ENCODE measurements at places on chromosomes 1 and 21.
A peak's percentile ranks its signal among the peaks of the same experiment; 100 is the strongest.

DNA sequence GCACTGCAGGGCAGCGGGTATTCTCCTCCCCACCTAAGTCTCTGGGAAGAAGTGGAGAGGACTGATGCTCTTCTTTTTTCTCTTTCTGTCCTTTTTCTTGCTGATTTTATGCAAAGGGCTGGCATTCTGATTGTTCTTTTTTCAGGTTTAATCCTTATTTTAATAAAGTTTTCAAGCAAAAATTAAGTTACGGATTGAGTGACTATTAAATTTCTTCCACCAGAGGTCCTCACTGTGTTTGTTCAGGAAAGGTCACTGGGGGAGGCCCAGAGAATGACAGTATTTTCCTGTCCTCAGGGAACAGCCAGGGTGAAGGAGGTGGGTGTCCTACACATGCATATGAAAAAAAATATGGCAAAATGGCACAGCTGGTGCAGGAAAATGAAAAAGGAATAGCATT is 4.4 kb upstream of the ELF3 start:
- DNase-seq, result no peak

GRCh38 chr1:162391790-162392563 is 10.4 kb downstream of the C1orf226 start:
- DNase-seq, result peak; percentile 60

DNA sequence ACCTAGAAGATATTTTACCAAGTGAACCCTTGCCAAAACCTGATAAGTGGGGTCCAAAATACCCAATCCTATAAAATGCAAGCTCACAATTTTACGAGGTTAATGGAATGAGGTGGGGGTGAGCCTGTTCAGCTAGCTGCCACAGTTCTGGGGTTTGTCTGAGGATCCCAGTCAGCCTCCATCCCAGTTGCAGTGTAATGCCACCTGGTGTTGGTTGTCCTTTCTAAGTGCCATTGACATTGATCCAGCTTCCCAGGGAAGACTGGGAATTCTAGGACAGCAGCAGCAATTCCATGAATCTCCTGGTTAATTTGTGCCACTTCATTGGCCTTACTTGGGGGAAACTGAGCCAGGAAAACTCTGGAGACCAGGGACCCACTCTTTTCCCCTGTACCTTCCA is 298.3 kb downstream of the RWDD3 start:
- DNase-seq, result no peak

DNA sequence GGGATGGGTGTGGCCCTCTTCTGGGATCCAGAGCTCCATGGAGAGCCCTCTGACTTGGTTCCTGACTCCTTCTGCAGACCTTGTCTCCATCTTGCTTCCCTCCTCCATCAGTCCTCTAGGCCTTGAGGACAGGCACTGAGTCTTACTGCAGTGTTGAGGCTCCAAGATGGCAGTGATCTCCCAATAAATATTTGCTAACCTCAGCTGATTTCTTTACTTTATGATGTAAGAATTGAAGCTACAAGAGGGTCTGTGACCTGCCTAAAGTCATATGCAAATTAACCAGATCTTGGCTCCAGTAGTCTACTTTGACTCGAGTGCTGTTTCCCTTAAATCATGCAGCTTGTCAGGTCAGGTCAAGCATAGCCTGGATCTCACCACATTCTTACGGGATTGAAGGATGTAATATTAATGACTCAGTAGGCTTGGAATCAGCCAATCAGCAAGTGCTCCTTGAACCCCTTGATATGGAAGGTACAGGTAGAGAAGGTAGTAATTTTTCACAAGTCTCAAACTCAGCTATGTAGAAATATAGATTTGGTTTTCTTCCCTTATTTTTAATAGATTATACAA is 93.0 kb downstream of the CLIC6 start:
- no peak for DNase-seq

- no peak for DNase-seq
These were observed 30.7 kb downstream of the ADAM30 start for GRCh38 chr1:119865627-119866026.

DNA sequence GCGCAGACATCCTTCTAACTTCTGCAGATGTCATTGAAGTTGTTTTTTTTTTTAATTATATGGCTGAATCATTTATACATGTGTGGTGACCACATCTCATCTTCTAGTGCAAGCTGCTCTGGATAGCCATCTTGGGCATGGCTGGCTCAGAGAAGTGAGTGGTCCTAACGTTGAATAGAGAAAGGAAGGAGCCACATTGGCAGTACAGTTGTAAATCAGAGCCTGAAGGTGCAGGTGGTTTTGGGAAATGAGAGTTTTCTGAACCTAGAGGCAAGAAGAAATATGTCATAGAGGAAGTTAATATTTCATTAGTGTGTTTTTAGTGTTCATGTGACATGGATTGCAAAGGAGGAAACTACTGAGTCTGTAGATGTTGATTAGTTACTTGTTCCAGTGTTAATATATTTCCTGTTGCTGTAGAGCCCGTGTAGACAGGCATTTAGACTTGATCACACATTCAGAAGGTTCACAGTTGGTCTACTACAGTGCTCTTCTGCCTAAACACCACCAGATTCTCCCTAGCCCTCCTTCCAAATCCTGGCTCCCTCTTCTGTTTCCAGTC is 163.7 kb downstream of the ROR1 start:
- DNase-seq, result no peak

- no peak for DNase-seq
These were observed 22.4 kb downstream of the CHI3L2 start for GRCh38 chr1:111249960-111250359.

- no peak for DNase-seq
These were observed 370.2 kb upstream of the LYPLAL1 start for GRCh38 chr1:218803351-218803997.

DNA sequence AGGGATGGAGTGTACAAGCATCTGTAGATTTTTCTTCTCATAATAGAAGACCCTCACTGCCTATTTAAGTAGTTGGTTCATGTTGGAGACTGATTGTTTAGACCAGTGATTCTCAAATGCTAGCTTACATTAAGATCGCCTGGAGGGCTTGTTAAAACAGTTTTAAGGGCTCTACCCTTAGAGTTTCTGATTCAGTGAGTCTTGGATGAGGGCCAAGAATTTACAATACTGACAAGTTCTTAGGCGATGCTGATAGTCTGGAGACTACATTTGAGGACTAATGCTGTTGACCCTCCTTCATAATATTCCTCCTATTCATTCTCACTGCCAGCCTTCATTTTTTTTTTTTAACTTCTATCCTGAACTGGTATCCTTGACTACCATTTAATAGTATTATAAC is 15.2 kb upstream of the AGO3 start:
- no peak for DNase-seq

DNA sequence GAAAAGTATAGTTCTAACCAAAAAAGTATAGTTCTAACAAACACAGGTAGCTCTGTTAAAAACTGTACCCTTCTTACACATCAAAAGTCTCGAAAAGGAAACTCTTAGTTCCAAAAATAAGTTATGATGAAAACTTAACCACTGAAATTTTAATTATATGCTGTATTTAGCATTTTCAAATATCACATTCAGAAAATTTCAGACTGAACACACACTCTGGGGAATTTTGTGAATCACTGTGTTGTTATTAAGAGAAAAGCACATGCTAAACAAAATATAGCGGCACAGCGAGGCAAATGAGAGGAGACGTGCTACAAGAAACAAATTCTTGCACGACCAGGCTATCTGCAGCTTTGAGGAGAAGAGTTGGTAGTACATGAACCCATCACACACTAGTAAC is 30.4 kb downstream of the VAV3 start:
- no peak for DNase-seq

- peak; percentile 69 for DNase-seq
These were observed 26.6 kb upstream of the HPDL start for GRCh38 chr1:45299981-45300668.

GRCh38 chr1:226325178-226325577 is 16.2 kb upstream of the LIN9 start:
- no peak for DNase-seq

DNA sequence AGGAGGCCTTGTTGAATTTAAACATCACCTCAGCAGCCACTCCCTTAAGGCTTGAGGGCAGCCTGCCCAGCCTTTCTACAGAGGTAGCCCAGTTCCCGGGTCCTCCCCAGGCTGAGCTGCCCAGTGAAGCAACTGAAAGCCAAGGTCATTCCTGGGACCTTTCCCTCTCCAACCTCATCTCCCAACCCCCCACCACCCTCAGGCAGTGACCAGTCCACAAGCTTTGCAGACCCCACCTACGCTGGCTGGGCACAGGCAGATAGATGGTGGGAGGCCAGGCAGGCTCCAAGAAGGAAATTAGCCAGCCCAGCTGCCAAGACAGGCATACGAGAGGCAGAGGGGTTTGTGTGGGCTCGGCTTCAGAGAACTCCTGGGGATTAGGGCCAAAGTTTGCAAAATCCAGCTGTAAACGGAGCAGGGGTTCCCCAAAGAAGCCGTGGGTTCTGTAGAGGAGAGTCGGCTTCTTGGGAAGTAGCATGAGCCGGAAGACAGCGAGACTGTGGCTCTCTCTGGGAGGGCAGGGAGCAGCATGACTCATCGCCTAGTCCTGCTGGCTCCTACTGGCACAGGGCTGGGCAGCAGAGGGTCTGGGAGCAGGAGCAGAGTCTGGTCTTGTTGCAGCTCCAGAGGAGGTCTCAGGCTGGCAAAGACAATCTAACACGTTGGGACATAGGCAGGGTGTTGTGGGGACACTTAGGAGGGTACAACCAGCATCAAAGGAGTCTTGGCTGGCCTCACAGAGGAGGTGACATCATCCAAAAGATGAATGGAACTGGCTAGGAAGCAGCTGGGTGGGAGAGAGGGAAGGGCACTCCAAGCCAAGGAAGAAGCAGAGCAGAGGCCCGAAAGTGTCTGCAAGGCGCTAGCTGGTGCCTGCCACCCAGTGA is 2.8 kb upstream of the ZC3H12A start:
- no peak for DNase-seq

DNA sequence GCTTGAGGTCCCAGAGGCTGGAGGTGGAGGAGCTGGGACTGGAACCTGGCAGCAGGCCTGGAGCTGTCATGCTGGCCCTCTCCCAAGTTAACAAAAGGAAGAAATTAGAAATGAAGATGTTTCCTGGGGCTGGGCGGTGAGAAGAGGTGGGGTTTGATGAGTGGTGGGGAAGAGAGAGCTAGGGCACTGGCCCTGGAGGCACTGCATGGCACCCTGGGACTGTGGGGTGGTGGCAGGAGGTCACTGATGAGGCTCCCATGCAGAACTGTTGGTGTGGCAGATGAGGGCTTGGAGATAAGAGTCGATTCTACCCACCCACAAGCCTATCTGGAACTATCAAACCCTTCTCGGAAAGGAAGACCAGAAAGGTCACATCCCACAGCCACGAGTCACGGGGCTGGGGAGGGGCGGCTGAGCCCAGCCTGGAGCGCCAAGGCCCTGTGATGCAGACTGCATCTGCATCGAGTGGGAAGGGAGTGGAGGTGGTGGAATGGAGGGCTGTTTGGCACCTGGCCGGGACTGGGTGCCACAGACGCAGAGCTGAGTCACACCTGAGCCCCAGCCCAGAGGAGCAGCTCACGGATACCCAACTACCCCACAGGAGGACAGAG is 29.4 kb downstream of the MRPL37 start:
- no peak for DNase-seq

DNA sequence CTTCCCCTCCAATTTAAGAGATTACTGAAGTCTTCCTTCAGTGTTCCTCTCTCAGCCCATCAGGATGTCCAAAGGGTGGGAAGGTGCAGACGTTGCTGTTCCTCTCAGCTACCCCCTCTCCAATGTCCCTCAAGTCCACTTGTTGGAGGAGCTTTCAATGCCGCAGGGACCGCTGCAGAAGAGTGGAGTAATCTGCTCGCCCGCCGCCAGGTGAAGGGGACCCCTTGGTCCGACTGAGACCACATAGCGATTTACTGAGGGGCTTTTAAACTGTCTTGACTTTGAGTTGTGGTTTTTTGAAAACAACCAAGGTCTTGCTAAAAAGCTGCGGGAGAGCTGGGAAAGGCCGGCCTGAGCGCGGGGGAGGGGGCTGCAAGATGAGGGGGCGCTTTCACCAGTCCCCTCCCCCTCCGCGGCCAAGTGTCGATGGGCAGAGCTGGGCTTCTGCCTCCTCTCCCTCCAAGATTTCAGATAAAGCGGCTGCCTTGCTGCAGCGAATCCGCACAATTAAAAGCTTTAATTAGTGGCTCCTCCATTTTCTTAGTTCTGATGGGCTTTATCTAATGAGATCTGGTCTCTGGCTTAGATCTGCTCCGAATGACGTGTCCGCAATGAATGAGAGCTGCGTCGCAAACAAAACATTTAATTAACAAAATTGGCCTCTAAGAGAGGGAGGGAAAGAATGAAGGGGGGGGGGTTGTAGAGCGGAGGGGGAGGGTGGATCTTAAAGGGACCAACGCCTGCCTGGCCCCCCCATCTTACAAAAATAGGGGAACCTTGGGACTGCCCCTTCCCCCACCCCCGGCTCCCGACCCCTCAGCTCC is 5.9 kb downstream of the LMO4 start:
- peak; percentile 39 for DNase-seq

GRCh38 chr1:216607067-216607697 is 116.0 kb downstream of the ESRRG start:
- no peak for DNase-seq

- DNase-seq, result no peak
These were observed 4.9 kb downstream of the SMYD2 start for GRCh38 chr1:214285610-214286440.

DNA sequence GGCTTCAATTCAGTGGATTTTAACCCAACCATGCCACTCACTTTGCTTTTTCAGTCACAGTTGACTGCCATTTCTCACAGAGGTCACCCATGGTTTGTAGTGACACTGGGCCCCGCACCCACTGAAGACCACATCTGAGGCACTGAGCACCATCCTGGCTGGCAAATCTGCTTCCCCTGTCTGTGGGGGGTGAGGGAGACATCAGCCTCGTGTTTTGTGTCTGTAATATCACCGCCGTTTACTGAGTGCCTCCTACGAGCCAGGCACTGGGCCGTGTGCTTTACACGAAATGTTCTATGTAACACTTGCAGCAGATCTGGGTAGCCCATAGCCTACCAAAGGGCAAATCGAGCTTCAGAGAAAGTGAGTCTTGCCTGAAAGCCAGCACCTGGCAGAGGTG is 161.8 kb downstream of the PGBD5 start:
- DNase-seq, result no peak

- DNase-seq, result no peak
These were observed 299.8 kb downstream of the DUSP10 start for GRCh38 chr1:221442056-221442455.

GRCh38 chr1:168229893-168230292 is 4.1 kb downstream of the SFT2D2 start:
- DNase-seq, result no peak

- DNase-seq, result no peak
These were observed 32.7 kb upstream of the ETV3 start for GRCh38 chr1:157170677-157171515.
